ENCODE measurements at places on chromosomes 13 and 19.
A peak's percentile ranks its signal among the peaks of the same experiment; 100 is the strongest.

DNA sequence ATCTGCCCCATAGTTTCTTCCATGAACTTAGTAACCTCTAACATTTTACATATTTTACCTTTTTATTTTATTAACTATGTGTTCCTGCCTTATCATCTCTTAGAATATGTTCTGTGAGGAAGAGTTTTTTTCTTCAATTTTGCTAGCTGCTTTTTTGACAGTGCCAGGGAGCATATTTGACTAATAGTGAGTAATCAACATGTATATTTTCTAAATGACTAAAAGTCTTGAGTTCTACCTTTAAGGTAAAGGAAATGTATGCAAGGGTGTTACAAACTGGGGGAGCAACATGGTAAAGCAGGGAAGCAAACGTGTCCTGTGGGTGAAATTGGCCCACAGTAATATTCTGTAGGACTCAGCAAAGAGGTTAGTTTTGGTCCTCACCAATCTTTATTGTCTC lies 165.5 kb downstream of the NBEA start:
- no peak for DNase-seq

DNA sequence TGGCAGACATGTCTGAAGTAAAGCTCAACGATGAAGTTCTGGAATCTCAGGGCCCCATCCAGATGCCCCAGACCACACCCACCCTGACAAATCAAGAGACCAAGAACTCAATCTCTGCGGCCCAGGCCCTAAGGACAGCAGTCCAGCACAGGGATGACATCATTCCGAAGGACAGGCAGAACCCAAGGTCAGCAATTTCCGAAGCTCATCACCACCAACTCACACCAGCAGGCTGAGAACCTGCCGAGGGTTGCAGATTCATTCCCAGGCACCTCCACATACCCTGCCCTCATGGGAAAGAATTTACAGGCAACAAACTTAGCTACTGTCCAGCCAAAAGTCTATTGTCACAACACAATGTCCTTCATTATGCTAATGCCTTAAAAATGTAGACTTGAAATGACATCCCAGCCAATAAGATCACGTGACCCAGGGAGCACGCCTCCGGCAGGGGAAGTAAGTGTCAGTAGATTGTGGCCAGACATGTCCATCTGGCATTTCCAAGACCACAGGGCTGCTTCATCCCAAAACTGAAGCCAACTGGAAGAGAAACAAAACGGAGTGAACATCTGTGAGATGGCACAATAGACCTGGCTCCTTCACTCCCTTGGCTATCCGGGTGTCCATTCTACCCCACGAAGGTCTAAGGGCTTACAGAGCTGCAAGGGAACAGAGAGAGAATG lies 98.8 kb downstream of the CRYL1 start:
- no peak for DNase-seq

DNA sequence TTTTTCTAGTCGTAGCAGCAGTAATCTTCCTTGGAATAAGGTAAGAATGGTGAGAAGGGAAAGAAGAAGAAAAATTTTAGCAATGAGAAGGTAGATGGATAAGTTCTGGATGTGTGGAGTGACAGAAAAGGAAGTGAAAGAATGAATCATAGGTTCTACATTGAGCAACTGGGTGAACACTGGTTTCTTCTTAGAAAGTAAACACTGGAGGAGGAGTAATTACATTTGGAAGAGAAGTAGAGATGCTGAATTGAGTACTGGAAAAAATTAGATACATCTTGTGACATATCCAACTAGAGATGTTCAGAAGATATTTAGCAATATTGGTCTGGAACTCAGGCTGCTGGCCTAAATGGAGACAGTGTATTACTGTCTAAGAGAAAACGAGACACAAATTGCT lies 148.5 kb downstream of the GPC5 start:
- DNase-seq: peak; percentile 97

- peak; percentile 31 for DNase-seq
Observed at GRCh38 chr19:47699360-47699917, 13.8 kb upstream of the EHD2 start.

DNA sequence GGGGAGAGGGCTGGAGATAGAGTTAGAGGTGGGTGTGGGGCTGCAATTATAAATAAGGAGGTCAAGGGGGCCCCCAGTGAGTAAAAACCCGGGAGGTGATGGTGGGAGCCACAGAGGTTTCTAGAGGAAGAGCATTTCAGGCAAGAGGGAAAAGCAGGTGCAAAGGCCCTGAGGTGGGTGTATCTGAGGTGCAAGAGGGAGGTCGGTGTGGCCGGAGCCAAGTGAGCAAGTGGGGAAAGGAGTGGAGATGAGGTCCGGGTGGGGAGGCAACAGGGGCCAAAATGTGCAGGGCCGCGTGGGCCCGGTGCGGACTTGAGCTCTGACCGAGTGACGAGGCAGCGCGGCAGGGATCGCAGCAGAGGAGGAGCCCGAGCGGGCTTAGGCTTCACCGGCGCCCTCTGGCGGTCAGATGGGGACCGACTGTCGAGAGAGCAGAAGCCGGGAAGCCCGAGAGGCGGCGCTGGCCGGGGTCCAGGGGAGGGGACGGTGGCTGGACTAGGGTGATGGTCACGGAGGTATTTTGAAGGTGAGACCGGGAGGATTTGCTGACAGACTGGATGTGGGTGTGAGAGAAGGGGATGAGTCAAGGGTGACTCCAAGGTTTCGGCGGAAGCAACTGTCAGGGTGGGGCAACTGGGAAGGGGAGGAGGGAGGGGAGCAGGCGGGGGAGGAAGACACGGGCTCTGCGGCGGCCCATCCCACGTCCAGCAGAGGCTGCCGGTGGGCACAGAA lies 17.7 kb upstream of the SPACA4 start:
- DNase-seq: peak; percentile 85

- DNase-seq: no peak
Observed at GRCh38 chr13:92613921-92614320, 612.7 kb upstream of the GPC6 start.

GRCh38 chr13:24243302-24243701 lies 66.1 kb upstream of the C1QTNF9 start:
- peak; percentile 30 for DNase-seq

- no peak for DNase-seq
Observed at GRCh38 chr19:38247734-38248268, 8.4 kb downstream of the PPP1R14A start.

GRCh38 chr19:31705656-31706055 lies 356.4 kb upstream of the TSHZ3 start:
- no peak for DNase-seq

- DNase-seq: no peak
Observed at GRCh38 chr19:20470345-20471135, 95.0 kb downstream of the ZNF737 start.

DNA sequence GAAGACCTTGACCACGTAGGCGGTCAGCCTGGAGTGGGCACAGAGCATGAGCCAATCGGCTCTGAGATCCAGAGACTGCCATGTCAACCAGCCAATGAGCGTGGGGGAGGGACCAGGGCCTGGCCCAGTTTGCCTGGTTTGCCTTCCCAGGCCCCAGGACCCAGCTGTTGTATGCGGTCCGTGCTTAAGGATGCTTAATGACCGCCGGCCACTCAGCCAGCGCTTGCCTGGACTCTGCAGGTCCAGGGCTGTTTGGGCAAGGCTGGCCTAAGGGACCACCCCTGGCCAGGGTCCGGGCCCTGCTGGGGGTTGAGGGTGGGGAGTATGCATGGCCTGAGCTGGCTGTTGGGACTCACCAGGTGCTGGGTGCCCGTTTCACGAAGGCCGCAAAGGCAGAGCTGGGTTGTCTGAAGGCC lies 23.1 kb upstream of the TNFSF14 start:
- DNase-seq: no peak

GRCh38 chr13:50993934-50994333 lies 84.3 kb downstream of the RNASEH2B start:
- no peak for DNase-seq

DNA sequence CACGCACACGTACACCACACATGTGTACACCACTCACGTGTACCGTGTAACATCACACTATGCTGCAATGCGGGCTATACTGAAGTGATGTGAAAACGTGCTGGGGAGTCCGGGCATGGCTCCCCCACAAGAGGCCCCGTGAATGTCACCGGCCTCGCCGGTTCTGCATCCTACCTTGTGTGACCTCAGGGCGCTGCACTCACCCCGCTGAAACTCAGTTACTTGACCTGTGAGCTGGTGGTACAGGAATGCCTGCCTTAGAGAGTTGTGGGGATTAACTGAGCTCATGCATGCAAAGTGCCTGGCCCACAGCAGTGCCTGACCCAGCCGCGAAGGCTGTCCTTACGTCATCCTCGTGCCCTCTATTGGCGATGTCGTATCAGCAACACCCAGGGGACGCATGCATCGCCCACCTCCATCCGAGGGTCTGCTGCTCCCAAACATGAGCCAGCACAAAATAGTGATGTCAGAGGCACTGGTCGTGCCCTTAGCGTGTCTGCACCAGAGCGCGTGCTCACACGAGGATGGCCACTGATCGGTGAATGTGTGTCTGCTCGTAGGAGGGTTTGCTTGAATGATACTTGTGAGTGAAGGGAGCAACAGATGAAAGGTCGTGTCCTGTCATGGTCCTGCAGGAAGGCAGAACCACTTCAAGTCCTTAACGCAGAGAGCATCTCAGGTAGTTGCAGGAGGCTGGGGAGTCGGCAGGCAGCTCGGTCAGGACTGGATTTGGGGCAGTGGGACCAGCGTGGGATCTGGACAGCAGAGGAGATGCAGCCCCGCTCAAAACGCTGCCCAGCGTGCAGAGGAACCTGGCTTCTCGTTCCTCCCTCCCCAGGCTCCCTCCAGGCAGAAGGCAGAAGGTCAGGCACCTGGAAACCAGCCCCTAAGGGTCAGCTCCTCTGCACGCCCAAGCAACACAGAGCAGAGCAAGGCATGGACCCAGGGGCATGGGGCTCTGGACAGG lies 126.2 kb upstream of the SPACA7 start:
- DNase-seq: no peak

DNA sequence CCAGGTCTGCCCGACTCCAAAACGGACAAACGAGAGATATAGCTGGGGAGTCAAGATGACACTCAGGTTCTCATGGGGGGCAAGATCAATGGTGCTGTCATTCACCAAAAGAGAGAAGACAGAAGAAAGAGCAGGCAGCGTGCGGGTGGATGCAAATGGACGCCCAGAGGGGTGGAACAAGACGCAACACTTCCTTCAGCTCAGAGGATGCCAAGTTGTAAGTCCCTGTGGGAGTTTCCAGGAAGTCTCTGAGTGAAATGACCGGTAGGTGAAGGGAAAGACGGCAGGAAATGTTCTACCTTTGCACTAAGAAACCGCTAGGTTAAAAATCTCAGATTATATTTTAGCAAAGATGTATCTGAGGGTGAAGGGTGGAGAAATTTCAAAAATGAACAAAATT lies 26.5 kb downstream of the TUBGCP3 start:
- DNase-seq: no peak

GRCh38 chr19:49558591-49558990 lies 21.8 kb downstream of the NOSIP start:
- no peak for DNase-seq

DNA sequence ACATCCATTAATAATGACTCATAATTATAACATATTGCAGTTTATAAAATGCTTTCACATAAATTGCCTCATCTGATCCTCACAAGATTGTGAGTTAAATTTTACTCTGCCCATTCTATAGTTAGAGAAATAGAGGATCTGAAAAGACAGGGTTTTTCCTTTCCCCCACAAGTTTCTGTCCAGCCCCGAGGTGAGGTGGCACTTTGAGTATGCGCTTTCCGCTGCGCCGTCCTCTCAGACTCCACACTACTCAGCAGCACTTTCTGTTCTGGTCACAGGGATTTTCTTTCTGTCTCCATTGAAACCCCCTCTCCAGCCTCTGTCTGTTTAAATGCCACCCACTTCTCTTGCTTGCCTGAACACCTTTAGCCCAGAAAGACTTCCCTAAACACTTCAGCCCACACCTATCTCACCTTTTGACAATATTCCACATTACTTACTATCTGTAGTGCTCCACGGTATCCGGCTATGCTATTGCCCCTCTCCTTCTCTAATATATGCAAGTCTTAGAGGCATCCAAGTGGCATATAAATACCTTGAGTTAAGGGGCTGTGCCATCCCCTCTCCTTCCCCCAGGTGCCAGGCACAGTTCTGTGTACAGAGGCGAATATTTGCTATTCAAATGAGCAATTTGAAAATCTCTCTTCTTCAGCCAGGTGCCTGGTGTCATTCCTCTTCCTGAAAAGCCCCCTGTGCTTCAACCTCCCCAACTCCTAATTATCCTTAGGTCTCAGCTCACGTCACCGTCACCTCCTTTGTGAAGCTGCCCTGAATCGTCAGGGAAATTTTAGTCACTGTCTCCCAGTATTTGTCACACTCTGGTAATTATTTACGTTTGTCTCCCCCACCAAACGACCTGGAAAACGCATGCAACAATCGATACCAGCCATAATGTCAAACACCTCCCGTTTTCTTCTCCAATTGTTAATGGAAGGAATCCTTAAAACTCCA lies 268.7 kb downstream of the NHLRC3 start:
- no peak for DNase-seq

DNA sequence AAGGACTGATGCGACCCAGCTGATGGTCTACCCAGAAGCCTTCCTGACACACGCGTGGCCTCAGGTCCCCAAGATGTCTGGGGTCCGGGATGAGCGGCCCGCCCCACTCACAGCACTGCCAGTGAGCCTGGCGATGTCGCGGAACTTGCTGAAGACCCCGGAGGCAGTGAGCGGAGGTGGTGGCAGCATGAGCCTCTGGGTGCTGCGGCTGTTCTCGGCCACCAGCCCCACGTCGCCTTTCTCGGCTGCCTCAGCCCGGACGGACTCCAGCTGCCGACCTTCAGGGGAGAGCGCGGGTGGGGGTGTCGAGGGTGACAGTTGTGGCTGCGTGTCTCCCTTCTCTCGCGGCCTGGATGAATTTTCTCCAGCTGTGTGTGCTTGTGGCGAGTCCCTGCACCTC lies 26.8 kb upstream of the PLA2G4C start:
- no peak for DNase-seq

- DNase-seq: no peak
Observed at GRCh38 chr13:93226623-93227279, at the start of gene GPC6. TSS of gene GPC6 (plus strand) at chr13:93226807.
